Common myeloid progenitor, CD34-positive (primary cell): ENCODE measurements at places on chromosomes 4 and X.

DNA sequence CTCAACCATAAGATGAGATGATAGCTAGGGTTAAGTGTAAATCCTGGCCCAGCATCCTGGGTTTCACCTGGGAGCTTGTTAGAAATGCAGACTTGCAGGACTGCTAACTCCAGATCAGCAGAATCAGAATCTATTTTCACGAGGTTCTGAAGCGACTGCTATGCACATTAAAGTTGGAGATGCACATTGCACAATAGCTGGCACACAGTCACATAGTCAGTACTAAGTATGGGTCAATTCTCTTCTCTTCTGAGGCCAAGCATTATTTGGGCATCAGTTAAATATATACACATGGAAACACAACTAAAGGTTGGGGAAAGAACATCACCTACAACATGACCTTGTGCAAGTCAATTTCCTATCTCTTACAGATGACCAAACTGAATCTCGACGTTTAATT lies 155.1 kb upstream of the FGF13 start:
- no peak for DNase-seq

DNA sequence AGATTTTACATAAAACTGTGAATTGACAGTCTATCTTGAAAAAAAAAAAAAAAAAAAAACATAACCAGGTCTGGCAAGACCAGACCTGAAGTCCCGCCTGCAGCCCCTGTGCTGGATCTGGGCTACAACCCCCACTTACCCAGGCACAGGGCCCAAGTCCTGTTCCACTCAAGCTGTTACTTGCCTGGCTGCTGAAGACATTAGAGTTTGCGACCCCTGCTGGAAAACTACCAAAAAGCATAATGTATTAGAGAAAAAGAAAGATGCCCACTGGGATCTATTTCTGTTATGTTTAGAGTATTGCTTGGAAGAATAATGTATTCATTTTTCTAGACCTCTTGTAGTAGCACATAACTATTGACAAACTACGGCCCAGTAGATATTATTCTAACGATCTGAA lies 4.7 kb downstream of the HS3ST1 start:
- peak; percentile 67 for DNase-seq

DNA sequence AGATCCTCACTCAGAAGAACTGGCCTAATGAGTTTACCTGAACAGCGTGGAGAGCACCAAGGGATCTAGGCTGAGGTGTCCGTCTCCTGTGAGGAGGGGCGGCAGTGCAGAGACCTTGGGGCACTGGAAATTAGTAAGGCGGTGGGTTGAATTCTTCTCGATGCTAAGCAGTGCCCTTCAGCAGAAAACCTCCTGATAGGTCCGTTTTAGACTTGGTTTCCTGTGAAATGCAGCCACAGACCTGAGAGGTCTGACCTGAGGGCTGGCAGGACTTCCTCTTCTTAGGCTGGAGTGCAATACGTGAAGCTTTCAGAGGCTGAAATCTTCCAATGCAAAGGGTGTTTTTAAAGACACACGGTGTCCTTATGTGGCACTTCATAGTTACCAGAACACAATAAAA lies at the start of gene CLNK:
Gene CLNK (minus strand): TSS at position 138 of the 400 bp plus-strand sequence. CDS start 16,899 bp downstream, outside the sequence.
- DNase-seq = peak; percentile 82

DNA sequence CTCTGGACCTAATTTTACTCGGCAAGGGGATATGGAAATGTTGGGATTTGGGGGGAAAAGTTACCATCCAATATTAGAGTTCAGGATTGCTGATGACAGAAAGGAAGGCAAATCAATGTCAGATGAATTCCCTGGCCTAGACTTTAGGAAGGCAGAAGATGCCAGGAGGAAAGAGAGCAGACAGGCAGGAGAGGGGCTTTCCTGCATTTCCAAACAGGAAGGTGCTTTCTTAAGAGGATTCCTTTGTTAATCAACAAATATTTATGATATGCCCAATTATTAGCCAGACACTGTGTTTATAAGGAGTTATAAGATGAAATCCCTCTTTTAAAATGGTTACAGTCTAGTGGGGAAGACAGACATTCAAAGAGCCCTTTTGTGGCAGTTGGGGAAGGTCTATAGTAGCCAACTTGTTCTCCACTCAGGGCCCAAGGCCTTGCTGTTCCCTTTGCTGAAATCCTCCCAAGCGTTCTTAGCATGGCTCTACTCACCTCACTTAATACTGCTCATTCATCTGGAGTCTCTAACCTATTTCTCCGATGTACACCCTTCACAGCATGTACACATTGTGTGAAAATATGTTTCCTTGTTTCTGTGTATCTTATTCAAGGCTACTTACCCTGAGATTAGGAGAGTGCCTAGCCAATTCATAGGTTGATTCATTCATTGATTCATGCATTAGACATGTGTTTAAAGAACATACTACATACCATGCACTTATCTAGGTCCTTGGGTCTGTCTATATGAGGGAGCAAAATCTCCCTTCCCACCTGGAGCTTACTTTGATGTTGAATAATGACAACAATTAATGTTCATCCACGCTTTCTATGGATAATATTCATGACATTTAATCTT lies 5.3 kb downstream of the IGFBP7 start:
- no peak for DNase-seq

DNA sequence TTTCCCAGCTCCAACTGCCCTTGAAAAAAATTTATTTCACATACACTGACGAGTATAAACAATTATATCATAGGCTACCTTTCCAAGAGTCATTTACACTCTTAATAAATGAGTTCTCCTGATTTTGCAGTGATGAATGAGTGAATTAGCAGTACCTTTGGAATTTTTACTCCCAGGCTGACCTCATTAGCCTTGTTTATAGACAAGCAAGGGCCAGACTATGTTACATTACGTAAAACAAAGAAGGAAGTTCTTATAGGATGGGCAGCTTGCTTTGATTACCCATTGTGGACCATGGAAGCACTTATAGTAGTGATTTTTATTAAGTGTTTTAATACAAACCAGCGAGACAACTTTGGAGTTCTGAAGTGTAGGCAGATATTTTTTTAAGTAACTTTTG lies 112.9 kb upstream of the C1QTNF7 start:
- no peak for DNase-seq

- no peak for DNase-seq
Measured at GRCh38 chr4:185711726-185712125, 100.3 kb downstream of the SORBS2 start.

DNA sequence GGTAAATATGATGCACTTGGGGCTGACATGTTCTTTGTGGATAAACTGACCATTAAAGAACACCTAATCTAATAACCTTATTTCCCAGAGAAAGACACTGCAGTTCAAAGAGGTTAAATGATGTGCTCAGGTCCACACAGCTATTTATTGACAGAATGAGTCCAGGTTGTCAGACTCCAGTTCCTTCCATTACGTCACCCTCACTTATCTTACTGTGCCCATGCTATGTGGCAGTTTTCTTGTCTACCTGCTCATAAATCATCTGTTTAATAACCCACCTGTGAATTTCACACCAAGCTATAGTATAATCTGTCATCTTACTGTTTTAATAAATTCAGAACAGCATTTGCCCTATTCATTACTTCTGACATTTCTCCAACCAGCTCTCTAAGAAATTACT lies 36.7 kb downstream of the QRFPR start:
- no peak for DNase-seq

DNA sequence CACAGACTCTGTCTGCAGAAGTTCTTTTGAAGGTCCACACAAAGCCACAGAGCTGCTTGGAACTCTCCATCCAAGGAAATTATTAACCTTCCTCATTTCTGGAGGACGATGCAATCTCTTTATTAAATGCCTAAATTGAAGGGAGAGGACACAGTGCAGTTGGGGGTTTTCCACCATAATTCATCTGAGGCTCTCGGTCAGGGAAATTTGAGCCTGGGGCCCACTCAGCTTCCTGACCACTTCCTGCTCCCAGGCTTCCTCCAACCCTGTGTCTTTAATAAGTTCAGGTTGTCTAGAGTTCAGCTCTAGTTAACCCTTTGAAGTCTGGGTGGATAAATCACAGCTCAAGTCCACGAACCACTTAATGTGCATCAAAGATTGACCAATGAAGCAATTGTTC lies 58.5 kb downstream of the PRPS1 start:
- DNase-seq = peak; percentile 23

DNA sequence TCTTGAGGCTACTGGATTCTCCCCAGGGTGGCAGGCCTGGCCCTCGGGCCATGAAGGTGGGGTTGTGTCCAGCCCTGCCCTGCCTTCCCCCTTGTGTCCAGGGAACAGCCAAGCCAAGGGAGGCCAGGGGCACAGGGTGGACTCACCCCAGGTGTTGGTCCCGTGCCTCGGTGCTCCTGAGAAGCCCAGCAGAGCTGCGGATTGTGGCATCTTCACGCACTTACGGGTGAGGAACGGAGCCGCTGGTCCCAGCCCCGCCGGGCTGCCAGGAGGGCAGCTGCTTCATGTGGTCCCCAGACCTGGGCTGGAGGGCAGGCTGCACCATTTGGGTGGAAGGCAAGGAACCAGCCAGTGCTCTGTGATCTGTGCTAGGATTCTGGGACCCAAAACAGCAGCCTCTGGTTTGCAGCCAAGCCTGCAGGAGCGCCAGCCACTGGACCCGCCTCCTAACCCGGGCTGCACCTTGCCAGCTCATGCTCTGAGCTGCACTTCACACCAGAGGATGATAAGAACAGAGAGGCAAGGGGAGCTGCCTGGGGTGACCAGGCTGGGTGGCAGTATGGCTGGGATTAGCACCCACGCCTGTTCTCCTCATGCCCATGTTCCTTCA lies 36.1 kb upstream of the HMX1 start:
- DNase-seq = no peak

- no peak for DNase-seq
Measured at GRCh38 chrX:69319376-69319775, 154.1 kb upstream of the PJA1 start.

GRCh38 chr4:21470535-21470934 lies 478.0 kb downstream of the KCNIP4 start:
- DNase-seq = no peak

GRCh38 chr4:139666735-139667281 lies 1.2 kb downstream of the MGST2 start:
- DNase-seq = peak; percentile 73

- no peak for DNase-seq
Measured at GRCh38 chr4:185880571-185880970, 68.6 kb upstream of the SORBS2 start.

GRCh38 chr4:51895158-51895557 lies 52.2 kb downstream of the DCUN1D4 start:
- no peak for DNase-seq

GRCh38 chr4:159428975-159429692 lies 326.3 kb downstream of the RAPGEF2 start:
- no peak for DNase-seq

- no peak for DNase-seq
Measured at GRCh38 chr4:107718351-107718965, 1.6 kb downstream of the PAPSS1 start.

DNA sequence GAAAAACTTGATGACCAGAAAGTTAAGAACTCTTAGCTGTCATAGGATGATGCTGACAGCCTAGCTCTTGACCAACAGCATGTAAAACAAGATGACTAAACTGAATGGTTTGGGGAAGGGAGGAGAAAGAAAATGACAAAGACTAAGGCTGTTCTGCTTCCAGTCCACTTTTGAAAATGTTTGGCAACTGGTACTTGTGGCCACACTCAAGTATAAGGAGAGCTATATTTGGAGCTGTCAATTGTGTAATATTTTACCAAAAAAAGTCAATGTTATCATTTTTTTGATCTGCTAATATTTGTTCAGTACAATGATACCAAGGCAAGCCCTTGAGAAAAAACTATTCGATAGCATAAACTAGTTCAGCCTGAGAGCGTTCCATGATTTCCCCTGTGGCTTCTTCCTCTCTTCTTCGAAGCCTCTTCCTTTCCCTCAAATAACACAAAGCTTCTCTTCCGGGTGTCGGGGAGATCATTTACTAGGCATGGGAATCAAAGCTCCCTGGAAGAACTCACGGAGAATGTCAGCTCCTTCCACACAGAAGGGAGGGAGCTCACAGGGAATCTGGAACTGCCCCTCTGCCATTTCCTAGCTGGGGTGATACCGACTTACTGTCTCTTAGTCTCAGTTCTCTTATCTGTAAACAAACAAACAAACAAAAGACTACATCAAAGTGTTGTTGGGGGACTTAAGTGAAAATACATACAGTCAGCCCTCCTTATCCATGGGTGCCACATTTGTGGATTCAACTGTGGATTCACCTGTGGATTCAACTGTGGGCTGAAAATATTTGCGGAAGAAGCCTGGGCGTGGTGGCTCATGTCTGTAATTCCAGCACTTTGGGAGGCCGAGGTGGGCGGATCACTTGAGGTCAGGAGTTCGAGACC lies 82.6 kb downstream of the SCD5 start:
- DNase-seq = no peak

DNA sequence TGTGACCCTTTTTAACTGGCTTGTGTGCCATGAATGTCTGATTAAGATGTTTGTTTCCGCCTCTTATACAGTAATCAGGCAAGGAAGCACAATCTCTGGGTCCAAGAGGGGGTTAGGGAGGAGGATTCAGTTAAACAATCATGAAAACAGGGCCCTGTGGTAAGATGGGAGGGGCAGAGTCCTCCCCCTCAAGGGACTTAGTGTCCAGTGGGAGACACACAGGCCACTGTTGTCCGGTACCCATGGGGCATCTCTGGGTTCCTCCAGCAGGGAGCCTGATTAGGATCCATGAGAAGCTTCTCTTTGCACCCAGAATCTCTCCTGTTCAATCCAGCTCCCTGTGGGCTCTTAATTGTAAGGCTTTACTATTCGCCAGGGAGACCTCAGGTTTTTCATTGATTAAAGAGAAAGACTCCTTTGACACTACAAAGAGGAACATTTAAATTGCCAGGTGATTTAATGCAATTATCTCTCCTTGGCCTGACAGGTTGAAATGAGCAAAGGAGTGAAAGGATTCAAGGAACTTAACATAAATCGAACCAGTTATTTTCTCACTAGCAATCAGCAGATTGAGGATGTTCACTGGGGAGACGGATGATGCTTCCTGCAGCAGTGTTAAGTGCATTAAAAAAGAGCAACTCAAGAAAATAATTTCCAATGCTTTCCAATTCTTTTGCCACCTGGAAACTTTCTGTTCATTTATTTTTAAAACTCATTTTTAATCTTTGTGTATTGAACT lies 225.4 kb downstream of the PTTG2 start:
- no peak for DNase-seq

DNA sequence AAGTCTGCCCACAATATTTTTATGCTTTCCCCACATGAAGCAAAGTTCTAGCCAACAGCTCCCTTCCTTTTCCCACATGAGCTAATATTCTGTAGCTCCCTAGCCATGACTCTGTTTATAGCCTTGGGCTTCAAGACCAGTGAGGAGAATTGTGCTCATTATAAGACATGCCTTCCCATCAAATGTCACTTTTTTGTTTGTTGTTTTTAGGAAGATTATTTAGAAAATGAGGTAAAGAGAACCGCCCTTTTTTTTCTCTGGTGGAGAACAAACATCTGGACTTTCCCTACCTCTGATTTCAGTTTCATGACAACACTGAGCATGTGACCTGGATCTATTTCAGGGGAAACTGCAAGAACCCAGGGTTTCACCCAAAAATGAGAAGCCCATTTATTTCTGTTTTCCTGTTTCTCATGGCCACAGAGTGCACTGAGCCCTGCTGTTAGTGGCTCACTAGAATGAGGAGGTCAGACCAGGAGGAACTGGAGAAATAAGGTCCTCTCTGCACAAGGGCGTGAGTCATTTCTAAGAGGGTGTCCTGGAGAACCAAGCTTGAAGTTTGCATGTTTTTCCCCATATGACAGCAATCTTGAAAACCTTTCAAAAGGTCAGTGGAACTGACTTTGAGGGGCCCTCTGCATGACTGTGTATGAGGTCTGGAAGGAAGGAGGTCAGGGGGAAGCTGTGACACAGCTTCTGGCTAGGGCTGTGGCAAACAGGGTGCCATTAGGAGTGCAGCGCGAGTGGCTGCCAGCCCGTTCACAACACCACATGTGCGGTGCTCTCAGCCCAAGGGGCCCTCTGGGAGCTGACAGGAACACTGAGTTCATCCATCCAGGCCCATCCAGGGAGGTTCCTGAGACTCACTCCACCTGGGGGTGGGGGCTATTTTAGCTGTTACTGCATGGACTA lies 55.2 kb downstream of the CHST7 start:
- peak; percentile 55 for DNase-seq
